Activated CD4-positive, alpha-beta T cell treated with anti-CD3 and anti-CD28 coated beads, Interleukin-2, amount 10 ng/mL, durations not matched to agents 24 days and 14 days (primary cell): ENCODE measurements at places on chromosomes 4 and X. TPM values are rescaled to one million over a fixed set of nuclear protein-coding genes. Genes with fewer than 3 reads are reported as not detected.
A peak's percentile ranks its signal among the peaks of the same experiment; 100 is the strongest.

GRCh38 chr4:184911310-184911709 is 85.5 kb upstream of the ACSL1 start:
- DNase-seq = no peak
- no peaks in the 10 kb centered on the region for H3K36me3 ChIP-seq
- peaks cover 10% of the 10 kb centered on the region for H3K4me1 ChIP-seq
- no peak overlapping the region for H3K4me3 ChIP-seq

The TMEM271 gene
- not detected in 2 replicates for total RNA-seq

GRCh38 chr4:48090621-48091020 is 43.4 kb downstream of the TXK start:
- H3K27ac ChIP-seq = no peak overlapping the region
- H3K4me1 ChIP-seq = peaks cover 4% of the 10 kb centered on the region
- no peaks in the 10 kb centered on the region for H3K27me3 ChIP-seq
- H3K36me3 ChIP-seq = peaks cover 35% of the 10 kb centered on the region

DNA sequence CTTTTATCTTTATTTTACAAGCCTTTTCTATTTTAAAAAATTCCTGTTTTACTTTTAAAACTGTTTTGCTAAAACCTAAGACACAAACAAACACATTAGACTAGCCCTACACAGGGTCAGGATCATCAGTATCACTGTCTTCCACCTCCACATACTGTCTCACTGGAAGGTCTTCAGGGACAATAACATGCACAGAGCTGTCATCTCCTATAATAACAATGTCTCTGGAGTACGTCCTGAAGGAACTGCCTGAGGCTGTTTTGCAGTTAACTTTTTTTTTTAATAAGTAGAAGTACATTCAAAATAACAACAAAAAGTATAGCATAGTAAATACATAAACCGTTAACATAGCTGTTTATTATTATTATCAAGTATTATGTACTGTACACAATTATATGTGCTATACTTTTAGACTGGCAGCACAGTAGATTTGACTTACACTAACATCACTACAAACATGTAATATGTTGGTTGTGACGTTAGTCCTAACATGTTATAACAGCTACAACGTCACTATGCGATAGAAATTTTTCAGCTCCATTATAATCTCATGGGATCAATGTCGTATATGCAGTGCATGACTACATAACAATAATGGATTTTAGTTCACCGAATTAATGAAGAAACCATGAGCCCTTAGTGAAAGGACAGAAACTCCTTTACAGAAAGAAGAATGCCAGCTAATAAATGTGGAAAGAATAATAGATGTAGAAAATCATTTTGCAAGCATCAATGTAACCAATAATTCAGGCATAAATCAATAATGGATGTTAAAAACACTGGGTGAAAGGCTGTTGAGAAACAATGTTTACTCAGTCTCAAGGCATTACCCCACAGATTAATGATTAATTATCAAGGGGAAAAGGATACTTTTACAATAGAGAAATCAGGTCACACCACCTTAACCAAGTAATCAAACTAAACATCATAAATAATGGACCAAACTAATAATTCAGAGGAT is 49.2 kb downstream of the FBXW7 start:
- H3K36me3 ChIP-seq = peaks cover 6% of the 10 kb centered on the region
- H3K27ac ChIP-seq = peak overlapping the region; percentile 56
- peaks cover 40% of the 10 kb centered on the region for H3K4me1 ChIP-seq
- DNase-seq = no peak
- peak overlapping the region; percentile 39 for H3K4me3 ChIP-seq

- no peak overlapping the region for H3K4me3 ChIP-seq
- no peak for DNase-seq
- H3K27me3 ChIP-seq = no peaks in the 10 kb centered on the region
Measured at GRCh38 chrX:148664995-148665394, 164.6 kb downstream of the AFF2 start.

GRCh38 chrX:12548341-12548740 is 242.9 kb upstream of the PRPS2 start:
- H3K36me3 ChIP-seq = no peaks in the 10 kb centered on the region
- no peak for DNase-seq
- no peaks in the 10 kb centered on the region for H3K4me1 ChIP-seq

GRCh38 chr4:3860913-3861636 is 94.9 kb downstream of the ADRA2C start:
- H3K27ac ChIP-seq = no peak overlapping the region
- H3K4me1 ChIP-seq = no peaks in the 10 kb centered on the region
- DNase-seq = no peak
- H3K36me3 ChIP-seq = no peaks in the 10 kb centered on the region
- H3K4me3 ChIP-seq = no peak overlapping the region

DNA sequence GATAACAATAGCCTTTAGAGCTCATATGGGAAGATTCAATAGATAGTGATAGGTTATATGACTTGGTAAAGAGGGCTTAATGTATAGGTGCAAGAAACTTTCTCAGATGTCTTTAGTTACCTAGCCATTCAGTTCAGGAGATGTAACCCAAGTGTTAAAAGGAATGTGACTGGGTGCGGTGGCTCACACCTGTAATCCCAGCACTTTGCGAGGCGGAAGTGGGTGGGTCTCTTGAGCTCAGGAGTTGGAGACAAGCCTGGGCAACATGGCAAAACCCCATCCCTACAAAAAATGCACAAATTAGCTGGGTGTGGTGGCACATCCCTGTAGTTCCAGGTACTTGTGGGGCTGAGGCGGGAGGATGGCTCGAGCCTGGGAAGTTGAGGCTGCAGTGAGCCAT is 7.9 kb downstream of the TET2 start:
- no peaks in the 10 kb centered on the region for H3K27me3 ChIP-seq
- peak; percentile 43 for DNase-seq
- H3K36me3 ChIP-seq = peaks cover 24% of the 10 kb centered on the region
- H3K4me1 ChIP-seq = peaks cover 21% of the 10 kb centered on the region
- no peak overlapping the region for H3K4me3 ChIP-seq

DNA sequence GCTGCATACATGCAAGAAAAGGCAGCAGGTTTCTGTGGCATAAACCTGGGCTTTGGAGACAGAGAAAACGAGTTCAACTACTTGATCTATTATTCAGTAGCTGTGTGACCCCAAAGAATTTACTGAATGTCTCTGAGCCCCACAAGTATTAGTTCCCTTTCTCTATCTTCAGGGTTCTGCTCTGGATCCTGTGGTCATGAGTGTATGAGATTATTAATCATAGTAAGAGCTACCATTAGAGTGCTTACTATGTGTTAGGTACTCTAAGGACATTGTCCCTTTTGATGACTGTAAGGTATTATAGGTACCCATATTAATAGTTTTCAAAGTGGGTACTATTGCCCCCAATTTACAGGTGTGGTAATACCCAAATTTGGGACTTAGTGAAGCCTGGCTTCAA is 5.5 kb downstream of the TEX13D start:
- DNase-seq = no peak
- no peaks in the 10 kb centered on the region for H3K27me3 ChIP-seq
- H3K36me3 ChIP-seq = no peaks in the 10 kb centered on the region
- H3K4me1 ChIP-seq = peaks cover 26% of the 10 kb centered on the region
- no peak overlapping the region for H3K4me3 ChIP-seq

GRCh38 chr4:41532882-41533281 is 5.1 kb upstream of the LIMCH1 start:
- no peaks in the 10 kb centered on the region for H3K27me3 ChIP-seq
- no peaks in the 10 kb centered on the region for H3K4me1 ChIP-seq
- H3K4me3 ChIP-seq = no peak overlapping the region
- no peak overlapping the region for H3K27ac ChIP-seq
- no peak for DNase-seq

DNA sequence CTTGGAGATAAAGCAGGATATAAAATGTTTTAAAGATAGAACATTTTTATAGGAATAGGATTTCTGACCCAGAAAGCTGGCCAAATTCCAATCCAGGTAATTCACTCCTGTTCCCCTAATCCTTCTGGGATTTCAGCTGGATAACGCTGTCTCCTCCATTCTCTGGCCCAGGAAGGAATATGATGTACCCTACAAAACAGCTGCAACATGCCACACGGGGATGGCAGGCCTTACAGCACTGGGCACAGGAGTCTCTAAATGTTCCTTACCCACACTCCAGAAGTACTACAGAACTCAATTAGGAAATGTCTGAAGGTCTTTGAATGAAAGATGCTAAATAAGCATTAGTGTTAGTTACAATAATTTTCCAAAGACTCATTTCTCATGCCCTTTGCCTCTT is 15.8 kb downstream of the CAMK2D start:
- peaks cover 12% of the 10 kb centered on the region for H3K4me1 ChIP-seq
- DNase-seq = no peak
- H3K36me3 ChIP-seq = peaks cover 38% of the 10 kb centered on the region

DNA sequence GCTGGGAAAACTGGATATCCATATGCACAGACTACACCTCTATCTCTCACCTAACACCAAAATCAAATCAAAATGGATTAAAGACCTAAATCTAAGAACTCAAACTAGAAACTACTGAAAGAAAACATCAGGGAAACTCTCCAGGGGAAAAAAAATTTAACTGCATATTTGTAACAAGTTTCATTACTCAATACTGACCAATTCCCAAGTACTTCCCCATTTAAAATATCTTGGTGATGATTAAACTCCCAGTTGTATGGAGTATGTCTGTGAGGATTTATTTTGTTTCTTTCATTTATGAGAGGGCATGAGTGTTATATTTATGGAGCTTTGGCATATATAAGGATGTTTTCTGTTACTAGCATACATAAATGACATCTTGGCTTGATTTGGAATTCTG is 112.3 kb upstream of the IL15 start:
- no peak for DNase-seq
- H3K27me3 ChIP-seq = no peaks in the 10 kb centered on the region
- H3K4me3 ChIP-seq = no peak overlapping the region
- H3K4me1 ChIP-seq = no peaks in the 10 kb centered on the region
- H3K36me3 ChIP-seq = no peaks in the 10 kb centered on the region

The FHDC1 gene
- 0.05 TPM in 2 replicates for total RNA-seq

The ASB12 gene
- total RNA-seq = not detected in 2 replicates

DNA sequence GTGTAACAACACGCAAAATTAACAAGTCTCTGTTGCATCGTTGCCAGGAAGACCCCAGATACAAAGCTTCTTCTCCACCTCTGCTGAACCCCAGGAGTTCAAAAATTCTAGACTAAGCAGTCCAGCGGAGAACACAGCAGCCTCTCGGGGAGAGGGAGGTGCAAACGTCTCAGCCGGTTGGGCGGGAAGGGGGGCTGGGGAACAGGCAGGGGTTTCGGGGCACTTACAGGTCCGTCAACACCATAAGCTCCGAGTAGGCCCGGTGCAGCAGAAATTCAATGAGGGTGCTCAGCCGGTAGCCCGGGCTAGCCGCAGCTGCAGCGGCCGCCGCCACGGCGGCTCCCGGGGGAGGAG is 394 bp downstream of the MED14 start:
- H3K4me3 ChIP-seq = peak overlapping the region; percentile 72
- DNase-seq = no peak
- H3K36me3 ChIP-seq = peaks cover 13% of the 10 kb centered on the region
- no peaks in the 10 kb centered on the region for H3K27me3 ChIP-seq
- H3K4me1 ChIP-seq = peaks cover 25% of the 10 kb centered on the region

- no peaks in the 10 kb centered on the region for H3K36me3 ChIP-seq
- no peak overlapping the region for H3K4me3 ChIP-seq
- no peak for DNase-seq
Measured at GRCh38 chrX:28802625-28803024, 215.4 kb downstream of the IL1RAPL1 start.

DNA sequence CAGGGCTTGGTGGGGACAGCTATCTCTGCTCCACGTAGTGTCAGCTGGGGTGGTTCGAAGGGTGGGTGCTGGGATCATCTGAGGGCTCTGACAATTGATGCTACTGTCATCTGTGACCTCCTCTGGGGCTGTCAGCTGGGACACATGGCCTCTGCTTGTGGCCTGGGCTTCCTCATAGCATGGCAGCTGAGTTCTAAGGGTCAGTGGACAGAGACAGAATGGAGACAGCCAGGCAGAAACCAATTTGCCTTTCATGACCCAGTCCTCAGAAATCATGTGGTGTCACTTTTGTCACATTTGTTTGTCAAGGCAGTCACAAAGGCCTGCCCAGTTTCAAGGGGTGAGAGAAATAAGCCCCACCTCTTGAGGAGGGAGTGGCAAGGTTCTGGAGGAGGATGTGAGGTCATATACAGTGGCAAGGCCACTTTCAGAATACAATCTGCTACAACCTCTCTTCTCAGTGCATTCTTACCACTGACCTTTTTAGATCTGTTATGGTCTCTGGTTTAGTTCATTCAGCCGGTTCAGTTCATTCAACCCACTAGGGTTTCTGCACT is 103.6 kb upstream of the BCOR start:
- H3K27me3 ChIP-seq = no peaks in the 10 kb centered on the region
- H3K4me1 ChIP-seq = peaks cover 15% of the 10 kb centered on the region
- no peak overlapping the region for H3K4me3 ChIP-seq
- peak overlapping the region; percentile 57 for H3K27ac ChIP-seq

- H3K27ac ChIP-seq = no peak overlapping the region
- no peak for DNase-seq
- H3K4me1 ChIP-seq = no peaks in the 10 kb centered on the region
- no peaks in the 10 kb centered on the region for H3K27me3 ChIP-seq
- H3K36me3 ChIP-seq = no peaks in the 10 kb centered on the region
- H3K4me3 ChIP-seq = no peak overlapping the region
Measured at GRCh38 chr4:21901281-21901680, 47.3 kb downstream of the KCNIP4 start.

- H3K4me3 ChIP-seq = no peak overlapping the region
- DNase-seq = no peak
- peaks cover 4% of the 10 kb centered on the region for H3K4me1 ChIP-seq
- no peaks in the 10 kb centered on the region for H3K27me3 ChIP-seq
- no peaks in the 10 kb centered on the region for H3K36me3 ChIP-seq
- H3K27ac ChIP-seq = no peak overlapping the region
Measured at GRCh38 chr4:114043116-114043515, 63.7 kb upstream of the ARSJ start.

- H3K27ac ChIP-seq = no peak overlapping the region
- H3K27me3 ChIP-seq = no peaks in the 10 kb centered on the region
- H3K4me1 ChIP-seq = no peaks in the 10 kb centered on the region
- no peak for DNase-seq
Measured at GRCh38 chrX:71458866-71459265, 74.0 kb upstream of the OGT start.

The ELF4 gene
- total RNA-seq = 27.4 and 29.5 TPM in 2 replicates

DNA sequence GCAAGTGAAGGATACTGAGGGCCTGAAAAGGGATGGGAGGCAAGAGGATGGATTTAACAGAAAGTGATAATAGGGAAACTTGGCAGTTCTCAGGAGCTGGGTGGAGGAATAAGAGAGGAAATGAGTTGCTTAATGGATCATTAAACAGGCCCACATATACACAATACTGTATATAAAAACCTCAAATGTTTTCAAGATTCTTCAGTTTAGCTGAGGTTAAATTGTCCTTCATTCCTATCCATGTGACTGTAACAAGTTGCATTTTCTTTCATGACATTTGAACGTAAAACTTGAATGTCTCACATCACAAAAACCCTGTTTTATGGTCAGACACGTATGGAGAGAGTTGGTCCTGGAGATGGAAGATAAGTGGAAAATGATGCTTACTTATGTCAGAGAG is 76.5 kb upstream of the PLAC8 start:
- DNase-seq = no peak
- H3K4me3 ChIP-seq = no peak overlapping the region
- no peaks in the 10 kb centered on the region for H3K36me3 ChIP-seq
- no peak overlapping the region for H3K27ac ChIP-seq
- H3K27me3 ChIP-seq = no peaks in the 10 kb centered on the region

GRCh38 chr4:122861172-122861943 is 34.7 kb downstream of the FGF2 start:
- peaks cover 39% of the 10 kb centered on the region for H3K27me3 ChIP-seq
- no peaks in the 10 kb centered on the region for H3K4me1 ChIP-seq
- DNase-seq = no peak
- no peak overlapping the region for H3K4me3 ChIP-seq
